ENCODE measurements at places on chromosomes 2 and 18.

DNA sequence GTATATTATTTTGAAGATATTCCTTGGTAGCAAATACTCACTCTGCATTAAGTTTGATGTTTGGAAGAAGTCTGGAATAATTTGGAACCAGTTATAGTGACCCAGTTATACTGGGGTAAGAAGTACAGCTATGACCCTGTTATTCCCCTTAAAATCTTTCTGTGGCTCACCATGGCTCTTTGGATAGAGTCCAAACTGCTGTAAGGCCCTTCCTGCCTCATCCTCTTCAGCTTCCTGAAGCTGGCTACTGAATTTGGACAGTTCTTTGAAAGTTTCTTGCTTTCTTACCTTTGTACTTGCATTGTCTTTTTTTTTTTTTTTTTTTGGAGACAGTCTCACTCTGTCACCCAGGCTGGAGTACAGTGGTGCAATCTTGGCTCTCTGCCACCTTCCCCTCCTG is 85.6 kb downstream of the ABI2 start:
- no peak for DNase-seq

- DNase-seq = no peak
Observed at GRCh38 chr18:36454245-36454644, 156.7 kb downstream of the FHOD3 start.

DNA sequence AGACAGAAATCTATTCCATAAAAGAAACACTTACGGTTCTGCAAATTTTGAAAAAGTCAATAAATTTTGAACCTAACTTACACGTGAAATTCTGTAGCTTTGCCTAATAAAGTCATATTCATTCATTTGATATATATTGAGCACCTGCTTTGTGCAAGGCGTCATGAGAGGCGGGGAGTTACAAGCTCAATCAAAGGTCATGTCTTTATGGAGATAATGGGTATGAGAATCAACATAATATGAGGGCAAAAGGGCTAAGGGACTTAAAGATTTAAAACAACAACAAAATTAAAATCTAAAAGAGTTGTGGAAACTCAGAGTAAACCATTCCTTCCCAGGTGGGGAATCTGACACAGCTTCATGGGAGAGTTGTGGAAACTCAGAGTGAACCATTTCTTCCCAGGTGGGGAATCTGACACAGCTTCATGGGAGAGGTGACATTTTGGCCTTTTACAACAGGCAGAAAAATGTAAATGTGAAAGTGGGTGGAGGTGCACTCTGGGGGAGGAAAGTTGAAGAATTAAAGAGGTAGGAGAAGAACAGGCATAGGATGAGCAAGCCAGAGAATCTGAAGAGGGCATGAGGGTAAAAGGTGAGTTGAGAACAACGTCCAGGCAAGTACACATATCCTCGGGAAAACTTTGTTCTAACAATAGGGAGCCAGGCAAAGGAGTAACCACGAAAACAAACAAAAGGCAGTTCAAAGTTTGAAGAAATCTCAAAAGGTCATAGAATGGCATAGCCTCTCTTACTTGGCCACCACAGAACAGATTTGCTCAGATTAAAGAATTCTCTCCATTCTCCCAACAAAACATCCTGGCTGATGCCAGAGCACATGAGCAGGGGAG is 49.5 kb upstream of the CD226 start:
- DNase-seq = no peak

DNA sequence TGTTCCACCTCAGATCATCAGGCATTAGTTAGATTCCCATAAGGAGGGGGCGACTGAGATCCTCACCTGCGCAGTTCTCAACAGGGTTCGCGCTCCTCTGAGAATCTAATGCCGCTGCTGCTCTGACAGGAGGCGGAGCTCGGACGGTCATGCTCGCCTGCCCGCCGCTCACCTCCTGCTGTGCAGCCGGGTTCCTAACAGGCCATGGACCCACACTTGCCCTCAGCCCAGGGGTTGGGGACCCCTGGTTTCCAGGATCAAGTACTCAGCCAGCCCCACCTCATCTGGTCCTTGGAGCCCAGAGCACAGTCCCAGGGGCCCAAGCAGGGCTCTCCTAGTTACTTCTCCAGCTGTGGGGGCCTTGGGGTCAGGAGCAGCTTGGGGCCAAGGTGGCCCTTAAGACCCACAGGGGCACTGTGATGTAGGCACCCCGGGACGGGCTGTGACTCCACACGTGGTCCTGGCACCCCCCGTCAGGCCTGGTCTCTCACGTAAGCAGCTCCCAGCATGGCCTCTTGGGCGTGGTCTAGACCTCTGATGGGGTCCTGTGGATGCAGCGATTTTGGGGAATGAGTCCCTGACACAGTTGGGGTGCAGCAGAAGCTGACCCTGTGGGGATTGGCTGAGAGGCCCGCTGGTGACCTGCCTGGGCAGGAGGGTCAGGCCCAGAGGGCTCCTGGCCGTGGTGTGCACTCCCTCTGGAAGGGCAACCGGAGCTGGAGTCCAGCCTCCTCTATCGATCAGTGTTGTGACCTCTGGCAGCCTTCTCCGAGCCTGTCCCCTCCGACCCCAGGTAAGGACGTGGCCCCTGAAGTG is 28.3 kb upstream of the OTOS start:
- DNase-seq = no peak

- DNase-seq = no peak
Observed at GRCh38 chr2:152303951-152304350, 31.0 kb upstream of the FMNL2 start.

GRCh38 chr2:218615868-218616315 is 8.2 kb downstream of the PLCD4 start:
- no peak for DNase-seq

DNA sequence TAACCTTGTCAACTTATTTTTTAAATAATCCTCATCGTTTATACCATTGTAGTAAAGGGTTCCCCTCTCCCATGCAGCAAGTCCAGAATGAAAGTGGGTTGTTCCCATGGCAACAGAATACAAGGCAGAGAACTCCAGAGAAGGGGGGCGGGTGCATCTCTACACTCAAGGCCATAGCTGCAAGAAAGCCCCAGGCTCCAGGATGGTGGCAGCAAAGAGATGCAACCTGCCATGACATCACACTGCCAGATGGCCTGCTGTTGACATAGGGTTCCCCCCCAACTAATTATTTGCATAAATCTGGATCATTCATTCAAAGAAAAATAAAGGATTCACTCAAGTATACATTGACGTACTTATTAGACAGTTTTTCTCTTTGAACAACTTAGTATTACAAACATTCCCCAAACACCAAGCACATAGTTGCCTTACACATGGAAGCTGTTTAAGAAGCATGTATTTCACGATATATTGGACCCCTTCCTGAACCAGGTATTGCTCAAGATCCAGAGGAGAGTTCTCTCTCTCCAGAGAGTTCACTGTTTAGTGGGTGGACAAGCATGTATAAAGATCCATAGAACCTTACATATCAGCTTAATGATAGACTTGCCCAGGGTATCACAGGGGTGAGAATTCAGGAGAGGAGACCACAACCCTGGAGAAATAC is 87.4 kb upstream of the KLF7 start:
- DNase-seq = no peak

GRCh38 chr2:112010751-112011150 is 44.3 kb upstream of the TMEM87B start:
- DNase-seq = no peak

DNA sequence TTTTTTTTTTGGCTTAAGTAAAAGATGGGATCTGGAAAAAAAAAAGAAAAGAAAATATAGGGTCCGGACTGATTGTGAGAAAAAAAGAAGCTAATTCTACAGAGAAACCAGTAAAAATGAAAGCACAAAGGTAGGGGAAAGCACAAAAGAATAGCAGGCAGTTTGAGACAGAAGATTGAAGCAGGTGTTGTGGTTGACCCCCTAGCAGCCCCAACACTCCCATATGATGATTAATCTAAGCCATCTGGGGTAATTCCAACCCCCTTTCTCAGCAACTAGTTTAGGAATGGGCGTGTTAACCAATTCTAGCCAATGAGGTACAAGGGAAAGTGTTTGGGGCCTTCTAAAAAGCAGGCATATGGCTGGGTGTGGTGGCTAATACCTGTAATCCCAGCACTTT is 77.0 kb downstream of the MBD2 start:
- no peak for DNase-seq

- DNase-seq = no peak
Observed at GRCh38 chr2:120659275-120659977, 76.2 kb upstream of the GLI2 start.

- no peak for DNase-seq
Observed at GRCh38 chr2:210635257-210635656, 78.9 kb downstream of the CPS1 start.
